ENCODE measurements at places on chromosomes 3 and 15.

GRCh38 chr3:54213907-54214306 lies 91.6 kb downstream of the CACNA2D3 start:
- DNase-seq: no peak

- no peak for DNase-seq
Observed at GRCh38 chr3:101936419-101937356, 87.4 kb downstream of the NFKBIZ start.

- no peak for DNase-seq
Observed at GRCh38 chr3:28590216-28590615, 241.6 kb upstream of the AZI2 start.

DNA sequence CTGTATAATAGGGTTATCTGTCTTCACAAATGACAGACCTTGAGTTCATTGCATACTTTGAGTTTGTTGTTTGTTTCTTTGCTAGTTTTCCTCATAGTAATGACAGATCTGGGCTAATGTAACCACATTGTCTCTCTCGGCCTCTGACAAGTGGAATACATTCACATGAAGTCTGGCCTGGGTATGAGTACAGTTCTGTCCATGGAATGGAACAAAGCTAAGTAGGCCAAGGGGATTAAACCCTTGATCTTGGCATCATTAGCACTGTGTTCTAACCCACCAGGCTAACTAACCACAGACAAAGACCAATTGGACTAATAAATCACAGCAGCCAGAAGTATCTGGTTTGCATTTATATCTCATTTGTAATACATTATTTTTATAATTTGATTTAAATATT lies 7.6 kb upstream of the VGLL3 start:
- DNase-seq: no peak

DNA sequence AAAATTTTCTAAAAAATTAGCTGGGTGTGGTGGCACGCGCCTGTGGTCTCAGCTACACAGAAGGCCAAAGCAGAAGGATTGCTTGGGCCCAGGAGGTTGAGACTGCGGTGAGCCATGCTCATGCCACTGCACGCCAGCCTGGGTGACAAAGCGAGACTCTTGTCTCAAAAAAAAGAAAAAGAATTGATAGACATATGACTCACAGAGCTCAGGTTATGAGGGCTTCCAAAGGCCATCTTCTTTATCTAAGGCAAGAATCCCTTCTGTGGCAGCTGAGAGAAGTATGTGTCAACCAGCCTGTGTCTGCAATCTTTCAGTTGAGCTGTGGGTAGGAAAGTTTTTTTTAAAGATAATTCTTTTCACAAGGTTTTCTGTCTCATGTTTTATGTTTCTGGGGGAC lies 53.9 kb downstream of the MRPS25 start:
- DNase-seq: peak; percentile 2

- no peak for DNase-seq
Observed at GRCh38 chr15:48408327-48408726, 77.1 kb downstream of the DUT start.

DNA sequence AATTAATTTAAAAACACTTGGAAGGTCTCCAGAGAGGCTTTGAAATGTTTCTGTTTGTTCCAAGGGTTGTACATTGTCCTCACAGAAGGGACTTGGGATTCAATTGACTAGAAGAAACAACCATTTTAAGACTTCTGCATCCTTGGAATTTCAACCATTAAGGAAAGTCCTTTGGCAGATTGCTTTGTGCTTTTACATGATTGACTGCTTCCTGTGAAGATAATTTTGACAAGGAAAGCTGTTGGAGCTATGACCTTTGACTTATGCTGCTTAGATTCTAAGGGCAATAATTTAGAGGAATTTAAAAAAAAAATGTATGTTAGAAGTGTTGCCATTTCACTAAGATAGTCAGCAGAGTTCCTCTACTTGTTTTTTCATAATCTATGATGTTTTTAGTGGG lies 483.9 kb upstream of the TBL1XR1 start:
- no peak for DNase-seq

DNA sequence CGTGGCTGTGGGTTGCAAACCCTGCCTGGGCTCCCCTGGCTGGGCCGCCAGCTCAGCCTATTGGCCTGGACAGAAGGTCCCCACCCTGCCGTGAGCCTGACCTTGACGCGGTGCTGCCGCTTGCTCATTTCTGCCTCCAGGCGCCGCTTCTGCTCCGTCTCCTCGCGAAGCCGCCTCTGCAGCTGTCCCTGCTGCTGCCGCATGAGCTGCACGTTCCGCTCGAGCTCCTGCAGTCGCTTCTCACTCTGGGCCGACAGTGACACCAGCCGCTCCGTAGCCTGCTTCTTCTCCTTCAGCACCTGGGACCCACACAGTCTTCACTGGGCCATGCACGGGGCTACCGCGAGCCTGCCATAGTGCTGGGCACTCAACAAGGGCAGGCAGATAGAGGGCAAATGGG lies 21.7 kb downstream of the KIF7 start:
- DNase-seq: no peak

DNA sequence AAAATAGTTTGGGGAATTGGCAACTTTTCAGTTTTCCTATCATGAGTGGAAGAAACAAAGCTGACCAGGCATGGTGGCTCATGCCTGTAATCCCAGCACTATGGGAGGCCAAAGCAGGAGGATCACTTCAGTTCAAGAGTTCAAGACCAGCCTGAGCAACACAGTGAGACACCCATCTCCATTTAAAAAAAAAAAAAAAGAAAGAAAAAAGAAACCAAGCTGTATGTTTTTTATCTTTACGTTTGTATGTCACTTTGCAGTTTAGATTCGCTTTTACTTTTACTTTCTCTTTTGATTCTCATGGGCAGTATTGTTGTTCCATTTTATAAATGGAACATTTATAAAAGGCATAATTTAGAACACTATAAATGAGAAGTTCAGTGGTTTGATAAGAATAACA lies 31.2 kb upstream of the TNIK start:
- no peak for DNase-seq
